ENCODE measurements at places on chromosomes 16 and 17.

- DNase-seq = no peak
Measured at GRCh38 chr16:67548265-67549126, 13.8 kb upstream of the CTCF start.

DNA sequence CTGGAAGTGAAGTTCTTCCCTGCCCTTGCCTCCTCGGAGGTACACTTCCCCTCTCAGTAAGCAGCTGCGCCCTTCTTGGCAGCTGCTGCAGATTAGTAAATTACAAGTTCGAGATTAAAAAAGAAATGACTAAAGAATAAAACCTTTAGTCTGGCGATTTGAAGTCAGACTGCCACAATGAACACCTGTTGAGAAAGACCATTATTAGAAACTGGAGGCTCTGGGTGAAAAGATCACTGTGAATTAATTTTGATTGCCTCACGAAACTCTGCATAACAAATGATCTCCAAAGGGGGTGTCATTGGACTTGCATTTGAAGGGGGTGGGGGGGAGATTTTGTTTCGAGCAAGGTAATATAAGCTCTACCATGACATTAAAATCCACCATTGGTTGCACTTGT is 39.3 kb downstream of the SALL1 start:
- no peak for DNase-seq

DNA sequence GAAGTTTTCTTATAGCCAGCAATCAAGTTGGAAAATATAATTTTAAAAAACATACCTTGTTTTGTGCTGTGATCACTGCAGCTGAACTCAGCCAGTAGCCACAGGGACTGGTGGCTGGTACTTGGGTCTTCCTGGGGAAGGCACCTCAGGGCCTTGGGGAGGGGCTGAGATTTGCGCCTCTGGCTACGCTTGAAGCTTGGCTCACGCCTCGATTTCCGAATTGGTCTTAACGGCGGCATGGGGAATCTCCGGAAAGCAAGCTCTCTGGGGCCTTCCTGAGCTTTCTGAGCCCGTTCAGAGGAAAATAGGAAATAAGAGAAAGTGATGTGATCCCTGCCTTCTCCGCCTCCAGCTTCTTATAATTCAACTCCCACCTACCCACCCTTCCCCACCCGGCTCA is 11.3 kb upstream of the USP7 start:
- DNase-seq = no peak

GRCh38 chr17:55426851-55427586 is 5.4 kb upstream of the MMD start:
- no peak for DNase-seq

- no peak for DNase-seq
Measured at GRCh38 chr16:88681084-88681680, 5.1 kb downstream of the SNAI3 start.

- no peak for DNase-seq
Measured at GRCh38 chr17:73130977-73131376, 33.8 kb upstream of the SSTR2 start.

- no peak for DNase-seq
Measured at GRCh38 chr17:33983824-33984574, 271.1 kb upstream of the CCL2 start.

DNA sequence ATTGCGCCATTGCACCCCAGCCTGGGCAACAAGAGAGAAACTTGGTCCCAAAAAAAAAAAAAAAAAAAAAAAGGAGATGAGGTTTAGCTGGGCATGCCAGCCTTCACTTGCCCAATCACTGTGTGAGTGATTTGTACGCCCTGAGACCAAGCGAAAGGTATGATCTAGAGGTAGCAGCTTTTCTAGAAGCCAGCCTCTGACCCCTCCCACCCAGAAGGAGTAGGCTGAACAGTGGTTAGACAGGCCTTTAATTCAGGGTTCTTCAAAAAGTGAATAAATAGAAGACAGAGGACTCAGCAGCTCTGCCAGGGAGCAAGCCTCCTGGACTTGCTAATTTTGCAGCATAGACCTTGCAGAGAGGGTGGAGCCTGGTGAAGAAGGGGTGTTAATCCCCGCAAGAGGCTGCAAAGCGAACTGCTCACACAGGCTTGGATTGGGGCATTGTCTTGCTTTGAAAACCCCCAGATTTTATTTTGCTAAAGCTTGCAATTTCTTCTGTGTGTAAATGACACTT is 7.1 kb upstream of the CYTH1 start:
- DNase-seq = no peak

GRCh38 chr17:60640503-60640902 is 37.1 kb upstream of the BCAS3 start:
- no peak for DNase-seq

- DNase-seq = no peak
Measured at GRCh38 chr17:63760771-63761539, 12.4 kb downstream of the CCDC47 start.

DNA sequence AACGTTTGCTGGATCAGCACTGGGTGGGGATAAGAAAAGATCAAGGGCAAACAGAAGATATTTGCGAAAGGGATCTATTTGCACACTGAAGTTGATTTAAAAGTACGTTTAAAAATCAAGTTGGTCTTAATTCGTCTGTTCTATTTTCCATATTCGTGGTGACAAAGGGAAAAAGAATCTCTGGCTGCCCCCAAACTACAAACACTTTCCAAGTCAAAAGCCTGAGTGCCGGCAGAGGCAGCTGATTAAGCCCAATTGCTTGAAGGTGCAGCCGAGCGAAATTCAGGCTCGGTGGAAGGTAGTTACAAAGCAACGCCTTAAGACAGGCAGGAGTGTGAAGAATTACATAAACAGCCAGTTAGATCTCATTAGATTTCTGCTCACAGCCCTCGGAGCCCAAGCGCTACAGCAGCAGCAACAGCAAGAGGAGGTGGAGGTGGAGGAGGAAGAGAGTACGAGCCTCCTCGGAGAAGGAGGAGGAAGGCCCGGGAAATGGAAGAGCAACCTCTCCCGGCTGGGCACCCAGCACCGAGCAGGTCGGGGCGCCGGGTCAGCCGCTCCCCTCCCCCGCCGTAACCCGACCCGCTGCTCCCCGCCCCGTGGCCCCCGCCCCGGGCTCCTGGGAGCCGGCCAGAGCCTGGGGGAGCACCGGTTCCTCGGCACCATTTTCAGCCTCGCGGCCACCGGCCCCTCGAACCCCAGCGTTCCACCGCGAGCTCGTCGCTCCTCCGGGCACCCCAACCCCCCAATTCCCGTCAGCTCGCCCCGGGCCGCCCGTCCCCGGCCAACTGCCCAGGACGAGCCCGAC is 890 bp downstream of the TOB1 start:
- peak; percentile 67 for DNase-seq

DNA sequence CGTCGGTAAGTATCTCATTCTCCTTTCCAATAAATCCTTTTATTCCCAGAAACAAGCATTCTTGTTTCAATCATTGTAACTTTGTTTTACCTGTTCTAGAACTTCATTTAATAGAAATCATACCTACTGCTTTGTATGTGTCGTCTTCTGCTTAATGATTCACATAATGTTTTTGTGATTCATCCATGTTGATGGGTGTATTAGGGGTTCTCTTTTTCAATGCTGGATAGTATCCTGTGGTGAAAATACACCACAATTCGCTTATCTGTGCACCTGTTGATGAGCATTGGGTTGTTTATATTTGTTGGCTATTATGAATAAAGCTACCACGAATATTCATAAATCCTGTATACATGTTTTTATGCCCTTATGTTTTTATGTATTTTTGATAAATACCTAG is 703.2 kb downstream of the MAF start:
- no peak for DNase-seq
